ENCODE measurements at places on chromosomes 7 and 10.

DNA sequence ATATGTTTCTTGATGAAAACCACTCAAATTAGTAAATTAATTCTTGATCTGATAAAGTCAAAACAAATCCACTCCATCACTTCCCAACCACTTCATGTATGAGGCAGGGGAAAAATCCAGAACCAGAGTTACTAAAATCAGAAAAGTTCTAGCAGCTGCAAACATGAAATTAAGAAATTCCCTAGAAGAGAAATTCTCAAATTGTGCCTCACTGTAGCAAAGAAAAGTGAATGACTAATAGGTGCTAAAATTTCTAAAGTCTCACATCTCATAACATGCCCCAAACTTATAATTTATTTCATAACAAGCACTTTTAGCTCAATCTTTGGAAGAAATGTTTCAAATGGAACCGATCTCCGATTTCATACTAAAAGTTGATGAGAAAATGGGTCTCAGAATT lies 345.0 kb upstream of the AOAH start:
- no peak for DNase-seq

GRCh38 chr7:21828841-21829240 lies 116.9 kb downstream of the CDCA7L start:
- DNase-seq = no peak

GRCh38 chr7:16422103-16422435 lies 731 bp upstream of the CRPPA start:
- no peak for DNase-seq

- DNase-seq = no peak
These were observed 105.4 kb upstream of the RHOBTB1 start for GRCh38 chr10:61049386-61049785.

DNA sequence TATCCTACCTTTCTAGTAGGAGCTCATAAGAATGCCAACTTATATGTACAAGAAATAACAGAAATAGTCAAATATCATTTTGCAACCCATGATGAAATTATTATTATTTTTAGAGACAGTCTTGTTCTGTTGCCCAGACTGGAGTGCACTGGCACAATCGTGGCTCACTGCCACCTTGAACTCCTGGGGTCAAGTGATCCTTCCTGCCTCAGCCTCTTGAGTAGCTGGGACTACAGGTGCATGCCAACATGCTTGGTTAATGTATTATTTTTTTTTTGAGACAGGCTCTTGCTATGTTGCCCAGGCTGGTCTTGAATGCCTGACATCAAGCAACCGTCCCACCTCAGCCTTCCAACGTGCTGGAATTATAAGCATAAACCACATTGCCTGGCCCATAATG lies 44.8 kb downstream of the TNPO3 start:
- no peak for DNase-seq

GRCh38 chr10:60937022-60937421 lies 7.0 kb downstream of the RHOBTB1 start:
- no peak for DNase-seq

DNA sequence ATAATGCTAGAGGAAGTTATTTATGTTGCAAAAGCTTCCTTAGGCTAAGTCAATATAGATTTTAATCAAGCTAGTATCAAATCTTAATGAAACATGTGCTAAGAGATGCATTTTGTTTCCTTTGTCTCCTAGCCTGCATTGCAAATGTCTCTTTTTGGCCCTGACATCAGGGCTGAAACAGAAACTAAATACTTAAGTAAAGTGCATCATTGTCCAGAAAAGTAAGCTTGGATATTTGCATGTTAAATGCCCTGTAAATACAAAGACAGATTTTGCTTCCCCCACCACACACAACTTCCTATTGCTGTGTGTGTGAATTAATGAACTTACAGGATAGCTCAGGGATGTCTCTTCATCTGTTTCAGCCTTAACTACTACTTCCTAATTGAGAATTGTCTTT lies 10.0 kb upstream of the STAMBPL1 start:
- DNase-seq = no peak

GRCh38 chr10:122263971-122264370 lies 7.1 kb upstream of the BTBD16 start:
- DNase-seq = no peak

GRCh38 chr7:140534743-140535142 lies 55.4 kb upstream of the MKRN1 start:
- DNase-seq = no peak

DNA sequence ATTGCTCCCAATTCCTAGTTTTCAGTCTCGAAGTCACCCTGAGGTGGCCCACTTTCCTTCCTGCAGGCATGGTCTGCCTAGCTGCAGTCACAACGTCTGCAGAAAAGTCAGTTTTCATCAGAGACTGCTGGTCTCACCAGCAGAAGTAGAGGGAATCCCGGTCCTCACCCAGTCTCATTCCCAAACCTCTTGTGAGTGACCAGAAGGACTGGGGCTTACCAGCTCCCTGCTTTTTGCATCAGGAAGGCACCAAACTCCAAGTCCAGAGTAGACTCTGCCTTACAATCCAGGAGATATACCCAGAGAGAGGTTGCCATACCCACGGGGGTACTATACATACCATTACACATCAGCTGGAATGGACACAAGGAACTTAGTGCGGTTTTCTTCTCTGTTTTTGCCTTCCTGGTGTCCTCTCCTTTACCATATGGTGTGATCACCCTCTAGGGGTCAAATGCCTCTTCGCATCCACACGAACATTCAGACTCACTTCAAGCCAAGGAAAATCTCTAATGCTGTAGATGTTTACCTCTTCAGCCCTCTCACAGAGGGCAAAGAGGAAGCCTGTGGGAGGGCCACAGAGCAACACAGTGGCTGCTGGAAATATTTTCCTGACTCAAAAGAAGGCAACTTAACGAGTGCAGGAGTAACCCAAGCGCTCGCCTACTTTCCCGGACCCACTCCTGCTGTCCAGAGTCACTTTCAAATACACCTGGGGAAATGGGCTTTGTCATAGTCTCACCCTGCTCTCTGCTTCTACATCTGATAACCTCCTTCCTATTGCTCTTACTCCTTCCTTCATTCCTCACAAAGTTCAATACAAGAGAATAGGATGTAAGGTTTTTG lies 220.9 kb downstream of the C7orf25 start:
- no peak for DNase-seq

- DNase-seq = no peak
These were observed 13.8 kb downstream of the SUFU start for GRCh38 chr10:102517553-102517952.

- no peak for DNase-seq
These were observed 72.1 kb downstream of the PTEN start for GRCh38 chr10:87935290-87936141.

GRCh38 chr7:2572101-2572842 lies 13.5 kb downstream of the IQCE start:
- no peak for DNase-seq

GRCh38 chr7:116249969-116250553 lies 39.7 kb downstream of the TES start:
- DNase-seq = no peak

DNA sequence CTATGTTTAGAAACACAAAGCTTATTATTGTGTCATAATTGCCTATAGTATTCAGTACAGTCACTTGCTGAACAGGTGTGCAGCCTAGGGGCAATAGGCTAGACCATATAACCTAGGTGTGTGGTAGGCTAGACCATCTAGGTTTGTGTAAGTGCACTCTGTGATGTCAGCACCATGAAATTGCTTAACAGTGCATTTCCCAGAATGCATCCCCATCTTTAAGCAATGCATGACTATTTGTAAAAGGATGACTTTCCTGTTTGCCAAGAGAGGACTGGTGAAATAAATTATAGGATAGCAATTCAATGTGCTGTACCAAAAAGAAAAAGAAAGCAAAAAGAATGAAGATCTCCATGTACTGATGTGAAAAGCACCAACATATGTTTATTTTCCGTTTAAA lies 288.7 kb upstream of the AUTS2 start:
- no peak for DNase-seq

GRCh38 chr7:73436031-73436929 lies 2.7 kb downstream of the FZD9 start:
- DNase-seq = no peak

GRCh38 chr10:83725567-83725966 lies 413.7 kb upstream of the GHITM start:
- no peak for DNase-seq

GRCh38 chr7:95481271-95482165 lies 4.2 kb upstream of the ASB4 start:
- DNase-seq = no peak

DNA sequence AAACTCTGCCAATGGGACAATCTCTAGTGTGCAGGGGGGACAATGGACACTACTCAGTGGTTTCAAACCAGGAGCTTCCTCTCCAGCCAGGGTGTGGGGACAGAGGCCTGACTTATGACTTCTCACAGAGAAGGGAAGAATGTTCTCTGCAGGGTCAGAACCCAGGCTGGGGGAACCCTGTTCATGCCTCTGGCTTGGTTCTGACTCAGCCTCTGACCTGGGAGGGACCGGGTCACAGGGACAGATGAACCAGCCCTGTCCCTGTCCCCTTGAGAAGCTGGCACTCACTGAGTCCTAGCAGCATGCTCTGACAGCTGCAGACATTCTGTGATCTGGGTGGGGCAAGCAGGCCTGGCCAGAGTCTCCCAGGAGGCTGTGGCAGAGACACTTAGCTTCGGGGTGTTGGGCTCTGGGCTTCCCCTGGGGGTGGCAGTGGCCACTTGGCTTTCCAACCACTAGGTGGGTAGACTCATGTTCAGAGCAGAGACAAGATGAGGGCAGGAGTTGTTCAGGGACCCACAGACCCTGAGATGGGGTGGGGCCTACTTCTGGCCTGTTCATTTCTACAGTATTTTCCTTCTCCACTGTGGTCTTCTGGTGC lies 13.6 kb downstream of the TSPAN15 start:
- no peak for DNase-seq

GRCh38 chr7:100221231-100221718 lies 1.5 kb downstream of the PVRIG start:
- DNase-seq = peak; percentile 83

DNA sequence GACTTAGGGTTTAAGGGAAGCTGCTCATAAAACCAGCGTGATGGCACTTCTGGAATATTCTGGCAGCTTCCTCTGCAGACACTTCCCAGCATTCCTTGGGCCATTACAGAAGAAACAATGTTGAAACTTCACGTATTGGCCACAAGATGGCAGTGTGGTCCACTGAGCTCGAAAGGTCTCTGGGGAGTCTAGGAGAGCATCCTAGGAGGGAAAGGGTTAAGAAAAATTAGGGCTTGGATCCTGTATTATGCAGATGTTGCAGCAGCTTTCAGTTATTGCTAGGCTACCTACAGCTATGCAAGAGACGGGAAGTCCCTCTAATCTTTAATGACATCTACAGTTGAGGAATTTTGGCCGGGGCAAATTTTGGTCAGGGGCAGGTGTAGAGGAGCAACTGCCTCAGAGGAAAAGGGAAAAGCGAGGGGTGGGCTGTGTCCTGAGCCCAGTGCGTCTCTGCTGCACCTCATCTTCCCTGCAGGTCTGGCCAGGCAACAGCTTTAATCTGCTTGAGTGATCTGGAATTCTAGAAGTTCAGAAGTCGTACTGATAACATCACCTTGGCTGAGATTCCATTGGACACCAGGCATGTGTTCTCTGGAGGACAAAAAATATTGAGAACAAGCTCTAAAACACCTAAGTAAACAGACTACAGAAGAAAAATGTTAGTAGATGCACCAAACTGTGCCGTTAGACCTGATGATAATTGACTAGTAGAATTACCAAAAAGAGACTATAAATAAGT lies 220.8 kb upstream of the PRSS58 start:
- DNase-seq = no peak

GRCh38 chr7:20798081-20798693 lies 11.5 kb upstream of the SP8 start:
- DNase-seq = no peak

- no peak for DNase-seq
These were observed 26.8 kb upstream of the RASGEF1A start for GRCh38 chr10:43293677-43294057.

DNA sequence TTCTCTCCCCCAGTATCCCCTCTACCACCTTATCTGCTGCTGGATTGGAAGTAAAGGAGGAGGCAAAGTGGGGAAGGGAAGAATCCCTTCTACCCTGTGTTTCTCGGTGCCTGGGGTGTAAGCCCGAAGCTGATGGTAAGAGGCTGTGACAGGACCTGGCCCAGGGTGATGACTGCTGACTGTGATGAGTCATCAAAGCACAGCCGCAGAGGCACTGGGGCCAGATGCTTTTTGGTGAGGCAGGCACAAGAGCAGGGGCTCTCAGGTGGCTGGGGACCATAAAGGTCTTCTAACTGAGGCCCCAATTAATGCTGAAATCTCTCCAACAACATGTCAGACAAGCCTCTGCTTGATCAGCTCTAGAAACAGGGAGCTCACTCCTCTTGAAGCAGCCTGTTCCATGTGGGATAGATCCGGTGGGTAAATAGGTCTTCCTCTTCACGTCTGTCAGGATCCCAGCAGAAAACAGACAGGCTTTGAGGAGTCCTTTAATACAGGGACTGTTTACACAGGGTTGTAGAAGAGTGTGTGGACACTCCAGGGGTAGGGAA lies 86.1 kb upstream of the PCBD1 start:
- no peak for DNase-seq

DNA sequence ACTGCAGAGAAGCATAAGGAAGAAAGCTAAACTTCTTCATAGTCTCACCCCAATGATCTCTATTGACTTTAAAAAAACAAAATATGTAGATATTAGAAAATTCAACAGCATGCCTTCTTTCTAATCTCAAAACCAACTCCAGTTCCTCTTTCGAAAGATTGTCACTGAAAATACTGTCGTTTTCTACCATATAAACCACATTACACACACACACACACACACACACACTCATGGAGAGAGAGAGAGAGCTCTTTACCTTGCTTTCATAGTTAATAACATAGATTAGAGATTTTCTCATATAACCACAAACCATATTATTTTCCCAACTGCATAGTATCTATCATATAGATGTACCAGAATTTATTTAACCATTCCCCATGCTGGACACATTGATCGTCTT lies 296.2 kb upstream of the MGMT start:
- DNase-seq = no peak

DNA sequence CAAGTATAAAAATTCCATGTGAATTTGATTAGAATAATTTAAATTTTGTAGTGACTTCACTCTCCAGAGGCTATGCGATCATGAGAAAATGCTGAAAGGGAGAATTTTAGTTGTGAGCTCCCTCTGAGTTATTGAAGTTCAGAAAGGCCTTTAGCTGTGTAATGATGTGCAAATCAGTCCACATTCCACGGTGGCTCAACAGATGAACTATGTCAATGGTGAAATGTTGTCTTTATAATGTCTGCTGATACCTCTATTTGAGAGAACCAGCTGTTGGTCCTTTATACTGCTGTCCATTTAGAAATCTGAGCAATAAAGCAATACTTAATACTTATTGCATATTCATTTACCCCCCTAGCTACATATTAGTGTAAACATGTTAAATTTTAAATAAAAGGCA lies 7.1 kb upstream of the ITGB8 start:
- DNase-seq = no peak

- no peak for DNase-seq
These were observed 343.9 kb upstream of the SHH start for GRCh38 chr7:156155988-156156733.

DNA sequence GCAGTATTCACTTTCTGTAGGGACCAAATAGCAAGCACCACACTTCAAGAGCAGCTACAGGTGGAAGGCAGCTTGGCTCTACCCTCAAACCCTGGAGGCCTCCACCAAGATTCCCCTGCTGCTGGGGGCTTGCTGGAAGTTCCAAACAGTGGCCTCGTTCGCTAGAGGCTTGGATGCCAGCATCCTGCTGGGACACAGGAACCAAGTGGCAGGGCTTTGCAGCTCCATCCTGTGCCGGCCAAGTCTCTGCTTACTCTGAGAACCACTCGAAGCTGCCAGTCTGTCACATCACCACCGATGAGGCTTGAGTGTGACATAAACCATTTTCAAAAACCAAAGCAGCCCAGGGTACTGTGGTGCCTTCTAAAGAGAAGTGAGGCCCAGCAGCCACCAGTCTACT lies 69.2 kb upstream of the UNC5B start:
- no peak for DNase-seq

Measured in stimulated activated CD4-positive, alpha-beta T cell treated with anti-CD3 and anti-CD28 coated beads, TNF-alpha, amount 100 ng/mL, for 24 hours (primary cell).